ENCODE measurements at places on chromosomes 2 and 18. TPM values are rescaled to one million over a fixed set of nuclear protein-coding genes. Genes with fewer than 3 reads are reported as not detected.

GRCh38 chr18:61855449-61856378, 37.1 kb downstream of the RNF152 start:
- DNase-seq: no peak

DNA sequence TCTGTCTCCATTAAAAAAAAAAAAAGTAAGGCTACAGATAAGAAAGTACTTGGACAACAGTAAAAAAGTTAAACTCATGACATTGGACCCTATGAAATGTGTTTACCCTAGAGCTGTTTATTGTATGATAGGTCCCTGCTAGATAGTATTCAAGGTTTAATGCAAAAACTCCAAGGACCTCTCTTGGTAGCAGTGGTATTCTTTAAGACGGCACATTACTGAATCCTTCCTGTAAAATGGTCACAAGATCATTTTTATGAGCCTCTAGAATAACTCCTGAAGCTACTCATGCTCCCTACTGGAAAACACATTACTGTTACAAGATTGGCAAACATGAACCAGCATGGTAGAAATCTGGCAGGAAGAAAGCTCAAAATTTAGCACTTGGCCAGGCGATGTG, 38.8 kb downstream of the GALM start:
- no peak for DNase-seq

- no peak for DNase-seq
Measured at GRCh38 chr2:240146141-240146561, 5.7 kb upstream of the OTOS start.

GRCh38 chr2:181754105-181754504, 73.8 kb upstream of the NEUROD1 start:
- no peak for DNase-seq

GRCh38 chr2:1231466-1232063, 181.7 kb upstream of the TPO start:
- no peak for DNase-seq

DNA sequence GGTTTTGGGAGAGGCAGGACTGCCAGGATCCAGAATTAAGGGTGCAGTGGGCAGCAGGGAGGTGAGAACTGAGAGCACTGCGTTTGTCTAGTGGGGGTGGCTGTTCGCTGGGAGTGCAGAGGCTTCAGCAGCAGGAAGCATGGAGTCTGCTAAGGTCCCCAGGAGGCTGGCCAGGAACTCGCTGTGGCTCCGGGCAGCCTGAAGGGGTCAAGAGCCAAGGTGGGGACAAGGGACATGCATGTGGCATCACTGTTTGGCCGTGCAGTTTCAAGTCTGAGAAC, 43.2 kb upstream of the SEMA4C start:
- no peak for DNase-seq

GRCh38 chr2:72998724-72999123, 72.8 kb downstream of the SFXN5 start:
- DNase-seq: no peak

DNA sequence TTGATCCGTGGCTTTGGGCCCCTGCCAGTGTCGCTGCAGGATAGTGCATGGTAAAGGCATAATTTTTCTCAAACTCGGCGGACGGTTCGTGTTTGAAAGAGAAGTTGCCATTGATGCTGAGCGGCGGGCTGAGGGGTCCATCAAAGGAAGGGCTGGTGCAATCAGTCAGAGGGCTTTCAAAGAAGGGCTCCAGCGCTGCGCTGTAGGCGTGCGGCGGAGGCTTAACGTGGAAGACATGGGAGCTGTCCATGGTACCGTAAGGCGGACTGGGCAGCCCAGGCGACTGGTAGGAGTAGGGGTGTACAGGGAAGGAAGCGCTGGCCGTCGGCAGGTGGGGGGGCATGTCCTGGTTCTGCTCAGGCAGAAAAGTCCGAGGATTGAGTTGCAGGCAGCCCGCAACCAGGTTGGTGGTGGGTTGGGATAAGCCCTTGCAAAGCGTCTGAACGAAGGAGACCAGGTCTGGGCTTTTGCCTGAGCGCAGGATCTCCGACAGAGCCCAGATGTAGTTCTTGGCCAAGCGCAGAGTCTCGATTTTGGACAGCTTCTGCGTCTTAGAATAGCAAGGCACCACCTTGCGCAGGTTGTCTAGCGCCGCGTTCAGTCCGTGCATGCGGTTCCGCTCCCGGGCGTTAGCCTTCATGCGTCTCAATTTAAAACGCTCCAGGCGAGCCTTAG, 2.3 kb downstream of the NEUROD1 start:
- peak; percentile 78 for DNase-seq

GRCh38 chr2:215423234-215423633, 12.6 kb downstream of the FN1 start:
- DNase-seq: no peak

Gene CRYGC
- polyA plus RNA-seq: not detected
